ENCODE measurements at places on chromosomes 12 and 14.

DNA sequence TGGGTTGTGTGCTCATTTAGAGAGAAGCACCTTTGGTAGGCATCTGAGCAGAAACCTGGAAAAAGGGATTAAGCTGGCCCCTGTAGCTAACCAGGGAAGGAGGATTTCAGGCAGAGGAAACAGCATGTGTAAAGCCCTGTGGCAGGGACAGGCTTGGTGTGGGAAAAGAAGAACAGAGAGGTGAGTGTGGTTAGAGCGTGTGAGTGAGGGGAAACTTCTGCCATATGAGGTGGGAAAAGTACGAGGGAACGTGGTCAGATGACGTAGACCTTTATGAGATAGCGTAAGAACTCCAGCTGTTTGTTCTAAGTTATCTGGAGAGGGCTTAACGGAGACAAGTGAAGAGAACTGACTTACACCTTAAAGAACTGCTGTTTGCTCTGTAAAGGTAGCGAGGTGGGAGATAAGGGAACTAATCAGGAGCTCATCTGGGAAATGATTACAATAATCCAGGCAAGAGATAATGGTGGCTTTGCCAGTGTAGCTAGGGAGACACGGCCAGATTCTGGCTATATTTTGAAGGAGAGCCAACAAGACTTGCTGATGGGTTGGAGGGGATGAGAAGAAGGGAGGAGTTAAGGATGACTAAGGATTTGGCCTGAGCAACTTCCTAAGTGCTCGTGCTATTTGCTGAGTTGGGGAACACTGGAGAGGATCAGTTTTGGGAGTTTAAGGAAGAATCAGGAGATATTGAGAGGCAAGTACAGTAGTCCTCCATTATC, 234.0 kb downstream of the ETNK1 start:
- DNase-seq = no peak

DNA sequence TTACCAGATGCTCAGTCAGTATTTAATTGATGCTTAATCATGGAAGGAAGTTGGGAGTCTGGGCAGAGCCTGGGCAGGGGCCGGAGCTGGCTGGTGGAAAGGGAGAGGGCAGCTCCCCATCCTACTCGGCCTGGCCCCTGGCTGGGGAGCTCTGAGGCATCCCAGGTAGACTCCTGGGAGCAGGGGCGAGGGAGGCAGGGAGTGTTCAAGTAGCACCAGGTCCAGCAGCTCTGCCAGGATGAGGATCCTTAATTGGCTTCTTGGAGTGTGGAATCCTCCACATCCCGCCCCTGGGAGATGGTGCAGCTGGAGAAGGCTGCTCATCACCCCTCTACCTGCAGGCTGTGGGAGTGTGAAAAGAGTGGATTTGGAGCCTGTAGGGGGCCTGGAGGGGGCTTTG, 30.9 kb downstream of the SYNDIG1L start:
- DNase-seq = no peak

DNA sequence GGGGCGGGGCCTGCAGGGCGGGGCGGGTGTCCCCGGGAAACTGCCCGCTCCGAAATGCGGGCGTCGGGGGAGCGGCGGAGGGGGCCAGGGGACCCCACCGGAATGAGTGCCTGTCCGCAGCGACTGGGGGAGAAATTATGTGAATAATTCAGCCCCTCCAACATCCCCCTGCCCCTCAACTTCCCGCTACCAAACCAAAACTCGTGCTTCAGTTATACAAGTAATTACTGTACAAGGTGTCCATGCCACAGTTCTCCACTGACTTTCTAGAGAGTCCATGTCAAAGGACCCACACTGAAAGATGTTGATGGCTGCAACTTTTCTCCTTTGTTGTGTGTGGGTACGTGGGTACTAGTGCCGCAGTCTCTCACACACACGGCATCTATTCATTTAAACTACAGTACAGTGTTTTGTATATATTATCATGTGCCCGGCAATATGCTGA, 414 bp upstream of the CDK17 start:
- no peak for DNase-seq

DNA sequence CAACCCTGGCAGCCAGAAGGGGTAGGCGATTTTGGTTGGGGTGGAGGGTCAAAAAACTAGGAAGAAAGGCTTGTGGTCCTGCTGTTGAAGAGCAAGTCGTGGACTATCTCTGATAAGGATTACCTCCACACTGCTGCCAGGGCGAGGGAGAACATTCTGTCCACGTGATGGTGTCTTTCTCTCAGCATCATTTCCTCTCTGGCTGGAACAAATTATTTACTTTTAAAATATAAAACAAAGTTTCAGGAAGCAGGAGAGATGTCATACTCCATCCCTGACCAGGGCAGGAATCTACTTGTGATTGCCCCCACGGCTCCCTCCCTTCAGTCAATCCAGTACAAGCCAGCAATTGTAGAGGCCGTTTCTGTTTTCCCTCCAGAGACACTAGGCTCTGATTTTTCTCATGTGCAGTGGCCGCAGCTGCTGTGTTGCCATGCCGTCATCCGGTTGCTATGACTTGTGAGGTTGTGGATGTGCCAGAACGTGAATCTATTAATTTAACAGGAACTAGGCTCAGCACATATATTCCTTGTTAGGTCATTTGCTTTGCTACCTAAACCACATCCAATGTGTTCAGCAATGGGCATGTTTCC, 61.5 kb upstream of the PTGR2 start:
- no peak for DNase-seq

GRCh38 chr12:54521293-54522060, 23.9 kb downstream of the NCKAP1L start:
- DNase-seq = no peak

- DNase-seq = peak; percentile 15
Observed at GRCh38 chr14:35159742-35160409, 37.5 kb downstream of the PRORP start.

- DNase-seq = no peak
Observed at GRCh38 chr12:30026621-30027234, 243.0 kb upstream of the TMTC1 start.

DNA sequence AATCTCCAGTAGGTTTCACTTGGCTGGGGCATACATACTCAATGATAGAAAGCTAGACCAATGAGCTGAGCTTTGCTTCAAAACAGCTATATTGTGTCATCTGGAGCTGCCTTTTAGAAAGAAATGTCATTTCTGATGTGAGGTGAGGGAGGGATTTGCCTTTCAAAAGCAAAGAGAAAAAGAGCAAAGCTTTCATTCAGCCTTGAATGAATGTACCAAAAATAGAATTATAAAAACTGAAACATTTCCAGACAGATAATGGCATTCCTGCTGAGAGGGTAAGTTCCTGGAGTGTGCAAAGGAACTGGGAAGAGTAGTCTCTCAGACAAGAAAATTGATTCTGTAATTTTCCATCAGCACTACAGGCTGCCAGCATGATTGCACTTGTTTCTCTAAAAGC, 710.0 kb downstream of the LRFN5 start:
- no peak for DNase-seq

- DNase-seq = no peak
Observed at GRCh38 chr12:6373022-6373787, 2.2 kb downstream of the SCNN1A start.

- DNase-seq = no peak
Observed at GRCh38 chr12:53058674-53059433, 9.0 kb downstream of the TNS2 start.

GRCh38 chr12:99722690-99723486, 75.3 kb downstream of the GARIN6 start:
- no peak for DNase-seq

DNA sequence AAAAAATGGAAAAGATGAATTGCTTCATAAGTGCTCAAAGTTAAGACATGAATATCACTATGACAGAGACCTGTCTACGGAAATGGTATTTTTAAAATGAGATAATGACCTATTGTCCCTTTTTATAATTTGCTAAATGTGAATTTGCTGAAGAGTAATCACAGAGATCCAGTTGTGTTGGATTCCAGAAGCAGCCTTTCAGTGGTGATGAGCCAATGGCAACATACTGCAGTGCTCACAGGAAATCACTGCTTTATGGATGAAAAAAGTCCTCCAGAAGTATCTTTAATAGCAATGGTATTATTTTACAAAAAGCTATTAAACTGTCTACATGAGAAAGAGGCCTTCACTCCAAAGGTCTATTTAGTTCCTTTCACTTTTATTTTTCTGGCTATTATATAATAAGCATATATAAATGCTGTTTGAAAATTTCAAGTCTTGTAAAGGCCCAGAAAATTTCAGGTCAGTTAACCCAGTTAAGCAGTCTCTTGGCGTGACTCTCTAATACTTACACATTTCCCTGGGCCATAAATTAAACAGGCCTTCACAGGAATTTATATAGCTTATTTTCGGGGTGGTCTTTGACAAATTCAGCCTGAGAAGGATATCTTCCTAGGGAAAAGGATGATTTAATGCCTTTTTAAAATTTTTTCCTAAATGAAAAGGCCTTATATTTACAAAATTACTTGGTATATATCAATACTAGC, 55.4 kb downstream of the KCNJ8 start:
- no peak for DNase-seq

Measured in inflammatory macrophage treated with lipopolysaccharide for 1 hour (primary cell).